ENCODE measurements at places on chromosomes 11 and 22.

- DNase-seq = no peak
These were observed 23.9 kb downstream of the MRGPRX4 start for GRCh38 chr11:18196532-18196931.

DNA sequence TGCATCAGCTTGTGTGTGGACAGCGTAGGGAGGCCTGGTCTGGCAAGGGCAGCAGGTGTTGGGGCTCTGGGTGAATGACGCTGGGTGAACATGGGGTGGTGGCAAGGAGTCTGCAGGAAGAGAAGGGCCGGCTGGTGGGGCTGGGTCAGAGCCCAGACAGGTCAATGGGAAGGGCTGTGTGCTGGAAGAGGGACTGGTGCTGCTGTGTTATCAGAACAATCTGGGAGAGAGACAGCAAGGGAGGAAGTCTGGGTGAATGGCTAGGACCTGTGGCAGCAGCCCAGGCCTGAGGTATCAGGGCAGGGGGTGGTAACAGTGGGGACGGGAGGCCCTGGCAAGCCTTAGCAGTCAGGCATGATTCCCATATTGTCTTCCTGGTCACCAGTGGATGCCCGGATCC lies 206.7 kb downstream of the SNX19 start:
- DNase-seq = no peak

DNA sequence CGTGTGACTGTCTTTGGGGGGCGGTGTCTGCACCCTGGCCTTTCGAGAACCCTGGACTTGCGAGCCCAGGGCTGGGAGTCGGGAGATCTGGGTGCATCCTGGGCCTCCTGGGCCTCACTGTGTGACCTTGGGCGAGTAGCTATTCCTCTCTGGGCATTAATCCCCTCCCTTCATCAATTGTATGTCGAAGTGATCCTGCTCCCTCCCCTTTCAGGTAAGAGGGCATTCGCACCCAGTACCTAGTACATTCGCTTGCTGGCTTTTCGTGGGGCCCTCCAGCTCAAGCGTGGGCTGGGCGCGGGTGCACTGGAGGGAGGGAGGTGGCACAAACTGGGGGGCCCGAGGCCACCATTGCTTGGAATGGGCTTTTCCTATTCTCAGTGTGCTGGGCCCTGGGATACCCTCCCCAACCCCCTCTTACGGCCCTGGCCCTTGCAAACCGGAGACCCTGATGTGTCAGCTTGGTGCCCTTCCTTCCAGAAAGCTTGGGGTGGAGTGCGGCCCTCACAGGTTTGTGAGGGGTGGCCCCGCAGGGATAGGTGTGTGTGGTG lies 530 bp downstream of the USP35 start:
- no peak for DNase-seq

DNA sequence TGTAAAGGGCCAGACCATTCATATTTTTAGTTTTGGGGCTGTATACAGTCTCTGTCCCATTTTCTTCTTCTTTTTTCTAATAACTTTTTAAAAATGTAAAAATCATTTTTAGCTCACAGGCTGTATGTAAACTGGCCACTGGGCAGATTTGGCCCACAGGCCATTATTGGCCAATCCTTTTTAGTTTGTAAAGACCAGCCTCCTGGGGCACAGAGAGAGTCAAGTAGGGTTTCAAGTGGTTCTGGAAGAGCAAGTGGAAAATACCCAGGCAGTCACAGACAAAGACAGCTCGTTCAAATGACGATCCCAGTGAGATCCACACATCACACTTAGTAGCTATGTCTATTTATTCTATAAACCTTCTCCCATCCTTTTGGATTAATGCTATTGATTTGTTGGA lies 150.2 kb upstream of the ARHGAP20 start:
- no peak for DNase-seq

- no peak for DNase-seq
These were observed 84.3 kb upstream of the CRTAM start for GRCh38 chr11:122754028-122754427.

DNA sequence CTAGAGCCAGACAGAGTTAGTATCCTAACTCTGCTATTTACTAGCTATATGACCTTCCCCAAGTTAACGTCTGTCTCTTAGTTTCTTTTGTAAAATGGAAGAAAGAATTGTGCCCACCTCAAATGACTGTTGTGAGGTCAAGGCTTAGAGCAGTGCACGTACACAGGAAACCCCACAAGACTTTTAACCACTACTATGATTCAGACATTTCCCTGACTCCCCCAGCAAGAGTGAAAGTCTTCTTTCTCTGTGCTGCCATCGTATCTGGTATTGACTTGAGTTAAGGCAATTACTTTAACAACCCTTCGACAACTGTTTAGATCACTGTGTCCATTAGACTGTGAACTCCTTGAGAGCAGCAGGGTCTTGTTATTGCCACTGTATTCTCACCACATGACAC lies 2.6 kb upstream of the OR52W1 start:
- DNase-seq = no peak

DNA sequence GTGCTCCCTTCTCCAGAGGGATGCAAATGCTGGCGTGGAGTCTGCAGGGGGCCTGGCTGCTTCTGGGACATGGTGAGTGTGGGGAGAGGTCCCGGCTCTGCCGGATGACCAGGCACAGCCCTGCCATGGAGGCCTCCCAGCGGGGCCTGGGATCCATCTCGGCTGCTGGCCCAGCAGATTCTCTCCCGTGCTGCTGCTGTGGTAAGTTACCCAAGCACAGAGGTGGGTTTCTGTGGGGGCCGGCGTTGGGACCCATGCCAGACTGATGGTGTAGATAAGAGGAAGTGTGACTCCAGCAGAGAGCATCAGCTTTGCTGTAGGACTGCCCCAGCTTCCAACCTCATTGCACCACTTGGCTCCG lies 147.5 kb upstream of the B3GAT1 start:
- DNase-seq = no peak

- DNase-seq = no peak
These were observed 240.1 kb downstream of the CASP12 start for GRCh38 chr11:104658177-104658576.

DNA sequence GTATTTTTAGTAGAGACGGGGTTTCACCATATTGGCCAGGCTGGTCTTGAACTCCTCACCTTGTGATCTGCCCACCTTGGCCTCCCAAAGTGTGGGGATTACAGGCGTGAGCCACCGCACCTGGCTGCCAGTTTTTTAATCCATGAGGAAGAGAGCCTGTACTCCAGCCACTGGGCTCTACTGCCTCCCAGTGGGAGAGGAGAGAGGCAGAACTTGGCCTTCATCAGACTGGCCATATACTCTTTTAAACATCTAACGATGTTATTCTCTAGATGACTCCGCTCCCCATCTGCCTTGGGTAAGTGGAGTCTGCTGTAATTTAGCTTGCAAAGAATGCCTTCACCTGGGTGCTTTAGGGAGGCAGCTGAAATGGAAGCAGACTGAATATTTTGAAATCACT lies 34.6 kb downstream of the SLC6A5 start:
- DNase-seq = no peak

GRCh38 chr11:9633679-9634078 lies 30.2 kb upstream of the SWAP70 start:
- no peak for DNase-seq

DNA sequence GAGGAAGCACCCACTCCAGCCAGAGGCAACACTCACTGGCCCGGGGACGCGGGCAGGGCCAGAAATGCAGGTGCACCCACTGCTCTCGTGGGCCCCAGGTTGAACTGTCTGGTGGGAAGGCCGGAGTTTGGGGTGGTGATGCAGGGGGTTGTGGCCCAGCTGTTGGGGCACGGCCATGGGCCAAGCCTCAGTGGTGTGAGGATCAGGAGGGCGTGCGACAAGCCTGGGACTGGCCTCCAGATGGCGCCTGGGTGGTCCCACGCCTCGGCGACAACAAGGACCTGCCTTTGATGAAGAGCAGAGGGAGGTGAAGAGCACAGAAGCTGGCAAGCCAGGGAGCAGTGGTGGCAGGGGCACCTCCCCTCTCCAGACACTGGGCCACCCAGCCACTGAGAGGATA lies 240.8 kb downstream of the BRD1 start:
- no peak for DNase-seq

DNA sequence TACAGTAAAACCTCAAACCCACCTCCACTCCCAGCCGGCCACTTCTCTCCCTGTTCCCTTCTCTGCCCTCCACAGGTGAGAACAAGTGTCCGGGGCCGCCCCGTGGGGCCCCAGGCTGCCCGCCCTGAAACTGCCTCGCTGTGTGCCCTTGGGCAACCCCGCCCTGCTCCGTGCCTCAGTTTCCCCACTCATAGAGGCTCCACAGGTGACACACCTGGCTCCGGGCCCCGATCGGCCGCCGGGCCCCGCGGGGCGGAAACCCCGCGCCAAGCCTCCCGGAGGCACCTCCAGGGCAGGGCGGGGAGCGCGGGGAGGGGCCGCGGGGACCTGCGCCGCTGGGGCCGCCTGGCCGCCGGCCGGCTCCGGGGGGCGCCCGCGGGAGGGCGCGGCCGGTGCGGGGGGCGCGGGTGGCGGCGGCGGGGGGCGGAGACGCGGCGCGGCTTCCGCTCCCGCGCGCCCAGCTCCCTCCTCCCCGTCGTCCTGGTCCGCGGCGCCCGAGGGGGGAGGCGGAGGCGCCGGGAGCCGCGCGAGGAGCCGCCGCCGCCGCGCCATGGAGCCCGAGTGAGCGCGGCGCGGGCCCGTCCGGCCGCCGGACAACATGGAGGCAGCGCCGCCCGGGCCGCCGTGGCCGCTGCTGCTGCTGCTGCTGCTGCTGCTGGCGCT lies at the start of gene LRP5:
TSS of gene LRP5 (plus strand) at position 475 of the 663 bp plus-strand sequence. CDS start at position 599, 124 bp downstream.
- no peak for DNase-seq

DNA sequence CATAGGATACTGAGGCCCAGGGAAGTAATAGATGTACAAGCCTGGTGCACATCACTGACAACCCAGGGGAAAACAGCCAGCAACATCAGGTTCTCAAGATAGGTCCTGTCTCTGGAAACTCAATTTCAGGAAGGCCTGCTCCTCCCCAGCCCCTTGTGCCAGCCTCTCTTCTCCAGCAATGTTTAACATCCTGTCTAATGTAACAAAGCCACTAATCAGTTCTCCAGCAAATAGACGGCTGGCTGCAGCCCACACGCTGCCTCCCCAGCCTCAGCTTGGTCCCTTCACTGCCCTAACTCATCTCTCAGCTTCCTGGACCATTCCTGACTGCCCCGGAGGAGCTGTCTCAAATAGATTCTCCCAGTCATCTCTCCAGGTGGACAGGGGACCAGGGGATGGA lies 37.8 kb downstream of the RPL27A start:
- no peak for DNase-seq

Data from CD4-positive, alpha-beta T cell treated with Interleukin-1 beta for 1 hour (primary cell).